Frontal cortex (tissue), 4 donors: ENCODE measurements at places on chromosomes 11 and 22.
A peak's percentile ranks its signal among the peaks of the same experiment; 100 is the strongest.

DNA sequence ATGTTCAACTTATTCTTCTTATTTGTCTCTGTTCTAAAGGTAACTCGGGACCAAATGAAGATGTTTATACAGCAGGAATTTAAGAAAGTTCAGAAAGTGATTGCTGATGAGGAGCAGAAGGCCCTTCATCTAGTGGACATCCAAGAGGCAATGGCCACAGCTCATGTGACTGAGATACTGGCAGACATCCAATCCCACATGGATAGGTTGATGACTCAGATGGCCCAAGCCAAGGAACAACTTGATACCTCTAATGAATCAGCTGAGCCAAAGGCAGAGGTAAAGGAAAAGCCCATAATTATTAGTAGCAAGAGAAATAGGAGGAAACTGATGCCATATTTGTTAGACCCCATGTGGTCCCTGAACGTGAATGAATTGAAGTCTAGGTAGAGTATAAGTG, 63.3 kb downstream of the TRIM44 start:
- DNase-seq = no peak

DNA sequence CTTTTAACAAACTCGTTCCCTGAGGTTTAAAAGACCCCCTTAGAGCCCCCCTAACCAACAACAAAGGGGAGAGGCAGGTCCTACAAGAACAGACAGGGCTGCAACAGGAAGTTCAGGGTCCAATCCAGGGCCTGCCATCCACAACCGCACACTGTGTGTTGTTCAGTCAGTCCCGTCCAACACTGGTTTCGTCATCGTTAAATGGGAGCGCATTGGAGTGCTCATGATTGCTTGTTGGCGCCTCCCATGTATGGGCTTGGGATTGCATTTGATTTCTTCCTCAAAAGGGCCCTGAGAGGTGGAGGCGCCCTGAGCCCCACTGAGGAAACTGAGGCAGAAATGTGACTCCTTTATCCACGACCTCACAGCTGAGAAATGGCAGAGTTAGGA, 174.1 kb downstream of the MN1 start:
- no peak for DNase-seq

DNA sequence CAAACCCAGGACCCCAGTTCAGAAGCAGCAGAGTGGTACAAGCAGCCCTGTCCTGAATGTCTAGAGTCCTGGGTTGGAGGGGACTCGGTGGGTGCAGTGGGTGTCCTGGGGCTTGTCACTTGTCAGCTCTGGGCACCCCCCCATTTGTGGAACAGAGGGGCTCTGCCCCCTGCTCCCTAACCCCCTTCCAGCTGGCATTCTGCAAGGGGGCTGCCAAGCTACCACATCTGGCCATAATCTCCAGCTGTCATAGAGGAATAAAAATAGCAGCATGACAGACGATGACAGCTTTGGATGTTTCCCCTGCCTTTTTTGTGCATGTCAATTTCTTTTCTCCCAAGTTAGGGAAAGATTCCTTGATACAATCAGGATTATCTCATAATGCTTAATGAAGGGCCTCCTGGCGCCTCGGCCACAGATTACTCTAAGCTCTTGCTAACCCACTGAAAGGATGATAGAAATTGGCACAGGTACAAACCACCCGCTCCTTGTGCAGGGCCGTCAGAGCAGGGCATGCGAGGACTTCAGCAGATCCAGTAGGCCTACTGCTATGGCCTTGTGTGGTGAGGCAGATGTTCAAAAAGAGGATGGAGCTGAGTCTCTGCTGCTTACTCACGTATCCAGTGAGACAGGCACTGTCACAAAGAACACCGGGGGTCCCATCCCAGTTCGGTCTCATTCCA, 83.0 kb downstream of the ISX start:
- no peak for DNase-seq

GRCh38 chr11:123052901-123053721, 8.8 kb downstream of the HSPA8 start:
- DNase-seq = no peak

DNA sequence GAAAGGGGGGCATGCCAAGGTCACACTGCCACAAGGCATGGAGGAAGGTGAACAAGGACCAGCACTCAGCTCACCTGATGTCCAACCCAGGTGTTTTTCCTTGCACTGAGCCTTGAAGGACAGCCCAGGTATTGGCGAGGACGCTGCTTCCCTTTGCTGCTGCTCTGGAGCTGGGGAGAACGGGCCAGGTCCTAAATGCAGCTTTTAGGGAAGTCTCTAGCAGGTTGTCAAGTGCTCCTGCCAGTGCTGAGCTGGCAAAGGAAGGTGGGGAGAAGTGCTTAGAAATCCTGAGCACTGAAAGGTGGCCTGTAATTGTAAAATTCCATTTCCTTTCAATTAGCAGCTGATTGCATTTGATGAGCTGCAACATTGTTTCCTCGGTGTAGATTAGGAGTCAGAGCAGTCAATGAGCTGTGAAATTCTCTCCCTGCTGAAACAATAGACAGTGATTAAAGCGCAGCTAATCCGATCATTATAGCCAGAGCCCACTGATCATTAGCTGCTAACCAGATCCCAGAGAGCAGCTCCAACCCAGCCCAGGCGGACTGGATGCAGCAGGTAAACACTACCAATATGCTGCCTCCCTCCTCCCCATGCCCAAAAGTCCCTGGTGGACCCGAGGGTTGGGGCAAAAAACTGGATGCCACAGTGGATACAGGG, 507.6 kb downstream of the INSC start:
- DNase-seq = no peak

GRCh38 chr11:128346804-128347203, 240.6 kb downstream of the ETS1 start:
- no peak for DNase-seq

DNA sequence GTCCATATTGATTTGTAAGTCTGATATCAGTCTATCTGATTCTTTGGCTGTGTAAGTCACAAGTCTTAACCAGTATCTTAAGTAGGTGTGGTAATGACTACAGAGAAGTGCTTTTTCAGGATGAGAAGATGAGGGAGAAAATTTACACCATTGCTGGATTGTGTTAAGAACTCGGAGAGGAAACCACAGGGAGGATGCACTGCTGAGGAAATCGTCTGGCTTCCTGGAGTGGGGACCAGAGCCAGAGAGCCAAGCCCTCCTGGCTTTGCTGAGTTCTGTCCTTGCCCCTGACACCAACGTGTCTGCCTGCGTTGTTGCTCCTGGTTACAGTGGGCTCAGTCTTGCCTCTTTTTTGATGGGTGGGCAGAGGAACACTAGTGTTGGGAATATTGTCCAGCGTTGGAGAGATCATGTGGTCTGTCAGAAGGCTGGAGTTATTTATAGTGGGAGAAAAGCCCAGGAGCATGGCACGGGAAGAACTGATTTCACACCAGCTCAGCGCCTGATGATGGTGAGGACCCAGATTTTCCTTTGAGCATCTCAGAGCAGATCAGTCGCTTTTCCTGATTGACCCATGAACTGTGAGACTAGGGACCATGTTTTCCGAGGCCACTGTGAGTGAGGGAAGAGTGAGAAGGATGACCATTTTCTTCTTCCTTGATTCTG, 29.6 kb downstream of the MARK2 start:
- no peak for DNase-seq

DNA sequence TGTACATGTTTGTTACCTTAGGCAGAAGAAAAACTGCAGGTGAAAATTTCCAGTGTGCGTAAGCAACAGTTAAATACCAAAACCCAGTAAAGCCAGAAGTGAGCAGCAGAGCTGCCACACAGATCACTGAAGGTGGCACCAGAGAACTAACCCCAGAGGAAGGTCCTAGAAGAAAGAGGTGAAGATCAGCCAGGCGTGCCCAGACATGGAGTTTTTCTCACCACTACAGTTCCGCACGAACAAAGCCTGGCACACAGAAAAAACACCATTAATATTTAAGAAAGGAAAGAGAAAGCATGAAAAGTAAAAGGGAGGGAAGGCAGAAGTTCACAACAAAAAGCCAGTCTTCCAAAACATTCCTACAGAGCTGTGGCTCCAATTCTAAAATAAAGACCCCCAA, 60.7 kb downstream of the STK33 start:
- DNase-seq = no peak

DNA sequence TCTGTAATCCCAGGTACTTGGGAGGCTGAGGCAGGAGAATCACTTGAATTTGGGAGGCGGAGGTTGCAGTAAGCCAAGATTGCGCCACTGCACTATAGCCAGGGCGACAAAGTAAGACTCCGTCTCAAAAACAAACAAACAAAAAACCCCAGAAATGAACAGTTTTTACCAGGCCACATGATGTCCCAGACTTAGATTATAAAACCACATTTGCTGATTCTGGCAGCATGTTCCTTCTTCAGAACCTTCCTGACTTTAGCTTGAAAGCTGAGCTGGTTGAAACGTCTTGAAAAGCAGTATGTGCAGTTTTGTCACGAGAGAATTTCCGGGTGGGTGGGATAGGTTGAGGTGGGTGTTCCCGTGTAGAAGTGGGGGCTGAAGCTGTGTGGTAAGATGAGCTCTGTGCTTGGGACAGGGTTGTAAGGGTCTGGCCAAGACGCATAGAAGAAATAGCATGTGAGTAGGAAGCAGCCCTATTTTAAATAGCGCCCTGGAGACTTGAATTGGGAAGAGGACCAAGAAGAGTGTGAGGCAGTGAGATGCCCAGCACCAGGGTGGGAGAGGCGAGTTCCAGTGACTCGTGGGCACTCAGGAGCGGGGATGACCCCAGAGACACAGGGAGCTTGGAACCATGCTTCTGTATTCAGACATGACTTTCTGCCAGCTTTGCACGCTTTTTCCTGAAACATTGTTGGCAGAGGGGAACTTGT, 7.6 kb downstream of the AP2A2 start:
- no peak for DNase-seq

GRCh38 chr22:44697423-44698141, 4.4 kb upstream of the PRR5 start:
- peak; percentile 80 for DNase-seq

GRCh38 chr11:125251956-125252355, 87.4 kb downstream of the PKNOX2 start:
- DNase-seq = no peak

DNA sequence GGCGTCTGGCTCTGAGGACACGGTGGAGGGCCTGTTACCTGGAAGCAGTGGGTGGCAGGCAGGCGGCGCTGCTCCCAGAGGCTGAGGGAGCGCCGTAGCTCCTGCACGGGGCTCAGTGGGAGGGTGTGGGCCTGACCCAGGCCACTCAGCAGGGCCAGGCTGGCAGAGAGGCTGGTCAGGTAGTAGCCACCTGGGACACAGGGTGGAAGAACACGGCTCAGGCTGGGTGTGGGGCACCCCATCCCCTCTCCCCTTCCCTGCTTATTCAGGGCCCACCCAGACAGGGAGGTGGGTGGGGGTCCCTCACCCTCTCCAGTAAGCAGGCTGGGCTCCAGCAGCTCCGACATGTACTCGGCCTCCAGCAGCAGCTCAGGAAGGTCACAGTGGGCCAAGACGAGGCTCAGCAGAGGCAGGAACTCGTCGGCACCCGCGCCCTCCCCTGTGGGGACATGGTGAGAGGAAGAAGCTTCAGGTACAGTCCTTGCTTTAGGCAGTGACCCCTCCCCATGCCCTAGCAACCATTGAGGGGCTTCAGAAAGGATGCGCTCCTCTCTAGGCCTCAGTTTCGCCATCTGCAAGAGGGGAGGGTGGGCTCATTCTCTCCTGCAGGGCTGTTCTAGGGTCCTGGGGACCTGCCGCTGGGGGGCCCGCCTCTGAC, 2.9 kb downstream of the RIN1 start:
- DNase-seq = no peak

GRCh38 chr11:119207415-119207960, 1.3 kb downstream of the CBL start:
- no peak for DNase-seq

DNA sequence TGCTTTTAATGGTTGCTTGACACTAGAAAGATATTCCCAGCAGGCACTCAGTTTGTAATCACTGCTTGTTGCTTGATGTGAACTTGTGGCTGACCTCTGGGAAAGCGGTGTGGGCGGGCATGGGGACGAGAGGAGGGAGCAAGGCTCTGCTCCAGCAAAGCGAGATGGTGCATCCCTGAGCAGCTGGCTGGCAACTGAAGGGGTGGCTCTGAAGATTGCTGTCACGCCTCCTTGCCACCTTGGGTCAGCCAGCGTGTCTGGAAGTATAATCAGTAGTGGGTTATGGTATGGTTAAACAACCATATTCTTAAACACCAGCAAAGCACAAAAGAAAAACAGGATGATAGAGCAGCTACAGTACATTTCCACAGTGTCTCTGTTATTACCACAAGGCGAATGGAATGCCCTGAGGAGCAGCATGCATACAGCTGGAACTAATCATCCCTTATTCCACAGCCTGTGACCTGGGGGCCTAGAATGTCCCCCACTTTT, 124.5 kb downstream of the TRIM44 start:
- DNase-seq = no peak

DNA sequence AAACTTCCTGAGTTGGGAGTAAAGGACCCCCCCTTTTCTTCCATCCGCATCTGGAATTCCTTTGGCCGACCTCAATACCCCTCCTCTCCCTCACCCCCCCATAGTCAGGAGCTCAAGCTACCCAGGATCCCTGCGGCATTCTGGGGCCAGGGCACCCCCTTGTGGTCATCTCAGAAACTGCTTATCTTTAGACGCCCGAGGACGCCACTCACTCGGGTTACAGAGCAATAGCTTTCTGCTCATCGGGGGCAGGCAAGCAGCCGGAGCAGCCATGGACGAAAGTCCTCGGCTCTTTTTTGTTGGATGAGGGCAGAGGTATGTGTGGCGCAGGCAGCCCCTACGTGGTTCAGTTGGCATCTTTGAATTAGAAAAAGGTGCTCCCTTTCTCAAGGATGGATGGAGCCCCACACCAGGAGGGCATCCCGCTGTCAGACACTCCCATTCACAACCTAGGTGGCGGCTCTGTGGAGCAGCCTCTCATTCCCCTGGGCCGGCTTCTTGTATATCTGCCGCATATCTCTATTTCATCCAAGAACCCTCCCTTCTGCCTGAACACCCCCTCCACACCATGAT, 2.3 kb downstream of the C1QTNF5 start:
- peak; percentile 81 for DNase-seq

DNA sequence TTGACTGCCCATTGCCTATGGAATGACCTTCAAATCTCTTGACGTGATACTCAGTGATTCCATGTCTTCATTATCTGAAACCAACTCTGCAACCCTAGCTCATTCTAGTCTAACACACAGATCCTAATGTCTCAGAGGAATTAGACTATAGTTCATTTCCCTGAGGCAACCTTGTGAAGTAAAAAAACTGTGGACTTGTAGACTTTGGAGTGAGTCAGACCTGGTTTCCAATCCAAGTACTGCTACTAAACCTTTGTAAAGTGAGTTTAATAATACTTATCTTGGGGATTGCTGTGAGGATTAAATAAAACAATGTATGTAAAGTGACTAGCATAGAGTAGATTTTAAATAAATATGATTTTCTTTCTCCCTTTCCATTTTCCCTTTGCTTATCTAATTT, 226.1 kb downstream of the BLID start:
- DNase-seq = no peak

DNA sequence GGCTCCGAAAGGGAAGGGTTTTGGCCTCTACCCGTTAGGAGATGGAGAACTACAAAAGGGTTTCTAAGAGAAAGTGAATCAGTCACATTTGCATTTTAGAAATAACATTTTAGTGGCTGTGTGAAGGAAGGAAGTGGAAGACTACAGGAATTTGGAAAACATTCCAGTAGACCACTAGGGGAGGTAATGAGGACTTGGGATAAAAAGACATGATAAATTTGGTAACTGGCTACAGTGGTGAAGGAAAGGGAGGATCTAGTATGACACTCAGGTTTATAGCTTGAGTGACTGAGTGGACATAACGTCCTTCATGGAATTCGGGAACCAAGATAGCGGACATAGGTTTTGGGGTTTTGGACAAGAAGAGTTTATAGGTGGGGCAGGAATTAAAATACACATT, 7.0 kb upstream of the RRM1 start:
- no peak for DNase-seq

GRCh38 chr11:502288-503178, 4.5 kb downstream of the RNH1 start:
- peak; percentile 14 for DNase-seq

GRCh38 chr11:69508974-69509373, 27.5 kb downstream of the LINC01488 start:
- DNase-seq = no peak
